ENCODE measurements at places on chromosomes 13 and 19.

GRCh38 chr19:28933039-28933438, 279.9 kb downstream of the UQCRFS1 start:
- no peak for DNase-seq

DNA sequence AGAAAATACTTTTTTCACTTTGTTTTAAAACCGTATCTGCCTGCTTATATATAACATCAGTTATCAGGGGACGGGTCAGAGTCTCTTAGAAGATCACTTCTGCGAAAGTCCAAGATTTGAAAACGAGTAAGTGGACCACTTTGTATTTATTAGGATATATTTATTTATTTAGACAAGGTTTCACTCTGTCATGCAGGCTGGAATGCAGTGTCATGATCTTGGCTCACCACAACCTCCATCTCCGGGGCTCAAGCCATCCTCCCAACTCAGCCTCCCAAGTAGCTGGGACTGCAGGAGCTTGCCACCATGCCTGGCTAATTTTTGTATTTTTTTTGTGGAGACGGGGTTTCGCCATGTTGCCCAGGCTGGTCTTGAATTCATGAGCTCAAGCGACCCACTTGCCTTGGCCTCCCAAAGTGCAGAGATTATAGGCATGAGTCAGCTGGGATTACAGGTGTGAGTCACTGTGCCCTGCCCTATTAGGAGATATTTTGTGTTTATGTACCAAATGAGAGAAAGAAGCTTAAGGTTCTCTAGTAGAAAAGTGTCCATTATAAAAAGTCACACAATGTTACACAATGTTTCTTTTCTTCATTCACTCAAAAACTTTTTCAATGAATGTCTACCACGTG, 39.5 kb downstream of the RASL11A start:
- DNase-seq, result no peak

DNA sequence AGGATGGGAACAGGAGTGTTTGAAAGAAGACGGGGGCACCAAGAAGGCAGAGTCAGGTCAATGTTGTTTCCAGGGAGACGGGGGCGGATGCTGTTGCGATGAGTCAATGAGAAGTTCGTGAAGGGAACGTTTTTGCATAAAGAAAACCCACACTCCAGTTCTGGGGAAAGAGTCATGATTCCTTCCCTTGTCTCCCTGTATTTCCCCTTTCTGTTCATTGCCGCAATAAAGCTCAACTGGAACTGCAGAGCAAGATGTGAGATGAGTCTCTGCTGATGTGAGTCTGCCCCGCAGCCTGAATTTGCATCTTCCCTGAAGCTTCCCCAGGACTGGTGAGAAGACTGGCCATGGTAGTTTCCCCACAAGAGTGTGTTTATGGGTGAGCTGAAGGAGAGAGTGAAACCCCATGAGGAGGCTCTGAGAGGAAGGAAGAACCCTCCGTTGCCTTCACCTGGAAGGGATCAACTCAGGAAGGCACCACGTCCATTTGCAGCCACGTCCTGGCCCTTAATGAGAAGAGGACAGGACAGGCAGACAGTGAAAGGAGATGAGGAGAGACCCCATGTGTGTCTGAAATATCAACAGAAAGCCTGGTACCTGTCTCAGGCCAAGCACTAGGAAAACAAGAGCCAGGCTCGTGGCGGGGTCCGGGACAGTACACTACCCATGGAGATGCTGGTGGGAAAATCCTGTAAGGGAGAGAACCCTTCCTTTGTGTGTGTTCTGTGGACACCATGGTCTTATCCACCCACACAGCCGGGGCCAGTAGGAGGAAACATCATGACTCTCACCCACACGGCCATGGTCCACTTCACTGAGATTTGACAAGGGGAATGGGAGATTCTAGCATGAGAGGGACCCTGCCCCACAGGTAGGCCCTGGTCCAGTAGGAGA, 13.7 kb downstream of the LILRA1 start:
- DNase-seq, result no peak

GRCh38 chr19:4991996-4992698, 23.2 kb downstream of the KDM4B start:
- DNase-seq, result no peak

DNA sequence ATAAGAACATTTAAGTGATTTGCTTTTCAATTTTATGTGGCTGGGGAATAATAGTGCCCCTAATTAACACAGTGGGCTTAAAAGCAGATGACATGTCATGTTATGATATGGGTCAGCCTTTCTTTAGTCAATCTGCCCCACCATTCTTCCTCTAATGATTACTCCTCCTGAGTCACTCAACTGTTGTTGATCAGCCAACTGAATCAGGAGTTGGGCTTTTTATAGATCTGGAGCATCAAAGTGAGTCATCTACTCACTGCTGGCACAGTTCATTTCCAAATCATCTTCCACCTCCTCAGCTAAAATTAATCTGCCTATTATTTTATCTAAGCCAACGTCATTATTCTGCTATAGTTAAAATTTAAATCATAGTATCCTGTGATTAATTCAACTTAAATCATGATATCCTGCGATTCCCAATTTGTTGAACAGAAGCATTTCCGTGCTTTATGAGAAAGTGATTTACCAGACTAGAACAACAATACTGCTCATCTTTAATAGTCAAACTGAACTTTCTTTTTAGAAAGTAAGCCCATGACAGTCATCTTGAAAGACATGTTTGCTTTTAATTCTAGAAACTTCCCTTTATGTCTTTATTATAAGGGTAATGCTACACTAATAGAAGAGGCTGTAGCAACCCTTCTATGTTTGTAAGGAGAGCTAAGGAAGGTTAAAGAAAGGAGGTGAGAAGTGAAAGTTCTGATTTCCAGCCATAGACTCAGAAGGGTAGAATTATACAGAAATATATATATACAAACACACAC, 551.4 kb downstream of the TBC1D4 start:
- DNase-seq, result no peak

DNA sequence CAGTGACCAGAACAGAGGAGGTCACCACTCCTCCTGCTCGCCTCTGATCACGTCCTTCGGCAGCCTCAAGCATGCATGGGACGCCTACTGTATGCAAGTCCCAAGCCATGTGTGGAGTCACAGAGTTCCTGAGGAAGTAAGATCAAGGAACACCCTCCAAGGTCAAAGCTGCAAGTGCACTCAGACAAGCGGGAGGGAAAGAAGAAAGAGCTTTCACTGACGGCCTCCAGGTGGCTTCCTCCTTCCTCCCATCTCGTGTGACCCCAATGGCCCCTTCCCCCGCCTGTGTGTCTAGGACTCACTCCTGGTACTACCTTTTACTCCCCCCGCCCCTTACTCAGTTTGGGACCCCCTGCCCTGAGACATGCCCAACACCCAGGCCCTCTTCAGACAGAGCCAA, 6.1 kb downstream of the HAUS8 start:
- DNase-seq, result peak; percentile 26

GRCh38 chr13:49649244-49649962, 21.1 kb downstream of the ARL11 start:
- no peak for DNase-seq

DNA sequence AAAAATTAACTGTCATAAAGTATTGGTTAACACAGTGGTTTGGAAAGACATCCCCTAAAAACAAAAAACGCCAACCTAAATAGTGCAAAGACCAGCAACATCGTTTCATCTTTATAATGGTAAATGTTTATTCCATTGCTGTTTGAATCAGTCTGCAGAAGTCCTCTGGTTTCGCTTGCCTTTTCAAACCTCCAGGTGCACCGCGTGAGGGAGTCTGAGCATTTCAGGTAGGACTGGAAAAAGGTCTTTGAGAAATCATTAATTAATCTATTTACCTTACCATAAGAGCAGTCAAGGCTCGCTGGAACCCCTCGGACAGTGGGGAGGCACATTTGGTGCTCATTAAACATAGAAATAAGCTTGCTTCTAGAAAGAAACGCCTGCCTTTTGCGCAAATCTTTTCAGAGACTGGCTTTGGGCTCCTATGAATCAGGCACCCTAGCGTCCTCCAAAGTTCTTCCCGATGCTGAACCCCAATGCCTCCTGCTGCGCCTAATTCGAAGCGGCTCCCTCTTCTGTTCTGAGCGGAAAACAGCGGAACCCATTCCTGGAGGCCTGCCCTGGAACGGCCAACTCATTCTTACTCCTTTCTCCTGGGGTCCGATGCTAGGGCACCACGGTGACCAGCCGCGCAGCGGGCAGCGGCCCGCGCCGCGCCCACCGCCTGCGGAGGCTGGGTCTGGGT, 951 bp upstream of the MTUS2 start:
- peak; percentile 39 for DNase-seq

DNA sequence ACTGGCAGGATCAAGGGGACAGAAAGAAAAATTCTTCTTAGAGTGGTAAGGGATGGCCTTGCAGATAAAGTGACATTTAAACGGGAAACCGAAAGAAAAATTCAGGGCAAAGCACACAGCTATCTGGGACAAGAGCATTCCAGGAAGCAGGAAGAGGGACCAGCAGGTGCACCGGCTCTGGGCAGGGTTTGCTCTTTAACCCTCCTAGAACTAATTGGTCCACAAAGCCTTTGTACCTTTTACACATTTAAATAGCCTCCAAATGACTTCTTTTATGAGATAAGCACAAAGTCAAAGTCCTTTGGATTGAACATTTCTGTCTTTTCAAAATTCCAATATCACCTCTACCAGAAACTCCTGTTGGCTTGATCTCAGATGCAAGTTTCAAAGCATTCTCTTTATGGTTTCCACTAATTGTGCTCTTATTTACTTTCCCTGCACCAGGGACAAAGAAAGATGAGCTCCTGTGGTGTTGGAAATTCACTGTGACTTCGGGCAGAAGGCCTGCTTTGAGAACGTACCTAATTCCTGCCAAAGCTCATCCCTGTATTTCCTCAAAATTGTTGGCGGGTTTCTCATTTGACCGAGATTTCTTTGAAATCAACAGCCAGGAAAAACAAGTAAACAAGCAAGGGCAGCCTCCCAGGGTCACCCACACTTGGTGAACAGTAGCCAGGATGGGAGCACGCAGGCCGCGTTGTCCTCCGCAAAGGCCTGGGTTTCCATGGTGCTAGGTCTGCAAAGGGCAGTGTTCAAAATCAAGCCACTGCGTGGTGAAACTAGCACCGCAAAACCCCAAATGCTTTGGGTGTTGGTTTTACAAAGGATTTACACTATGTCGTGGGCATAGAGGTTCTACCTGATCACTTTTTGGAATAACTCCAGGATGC, 98.6 kb downstream of the IRS2 start:
- no peak for DNase-seq

GRCh38 chr13:111345682-111346081, 25.2 kb downstream of the TEX29 start:
- DNase-seq, result no peak

- no peak for DNase-seq
These were observed 358.5 kb upstream of the PCDH9 start for GRCh38 chr13:67588607-67589006.

DNA sequence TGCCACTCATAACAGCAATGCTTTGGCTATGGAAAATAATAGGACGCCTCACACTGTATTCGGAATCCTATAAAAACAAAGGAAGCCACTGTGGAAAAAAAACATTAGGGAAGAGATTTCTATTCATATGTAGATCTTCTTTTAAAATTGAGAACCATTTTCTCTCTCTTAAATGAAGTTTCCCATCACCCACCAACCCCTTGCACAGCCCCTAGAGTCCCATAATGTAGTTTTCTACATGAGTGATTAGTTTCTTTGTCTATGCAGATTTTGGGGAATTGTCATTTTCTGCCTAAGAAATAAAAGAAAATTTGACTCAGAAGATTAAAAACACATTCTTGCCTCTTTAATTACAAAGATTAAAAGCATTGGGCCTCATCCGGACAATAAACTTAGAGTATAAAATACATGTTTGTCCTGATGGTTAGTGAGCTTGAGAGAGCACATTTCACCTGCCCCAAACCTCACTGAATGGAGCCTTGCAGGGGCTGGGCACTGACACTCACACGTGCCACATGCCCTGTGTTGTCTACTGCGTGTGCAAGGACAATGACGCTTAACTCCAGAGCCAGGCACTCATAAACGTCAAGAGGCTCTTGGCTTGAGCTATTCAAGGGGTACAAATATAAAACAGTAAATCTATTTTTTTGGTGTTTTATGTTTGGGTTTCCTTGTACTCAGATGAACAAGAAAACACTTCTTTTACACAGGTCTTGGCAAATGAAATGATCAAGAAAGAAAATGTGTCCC, 40.0 kb upstream of the KL start:
- DNase-seq, result no peak

GRCh38 chr13:77715233-77715891, 17.9 kb downstream of the SLAIN1 start:
- no peak for DNase-seq

DNA sequence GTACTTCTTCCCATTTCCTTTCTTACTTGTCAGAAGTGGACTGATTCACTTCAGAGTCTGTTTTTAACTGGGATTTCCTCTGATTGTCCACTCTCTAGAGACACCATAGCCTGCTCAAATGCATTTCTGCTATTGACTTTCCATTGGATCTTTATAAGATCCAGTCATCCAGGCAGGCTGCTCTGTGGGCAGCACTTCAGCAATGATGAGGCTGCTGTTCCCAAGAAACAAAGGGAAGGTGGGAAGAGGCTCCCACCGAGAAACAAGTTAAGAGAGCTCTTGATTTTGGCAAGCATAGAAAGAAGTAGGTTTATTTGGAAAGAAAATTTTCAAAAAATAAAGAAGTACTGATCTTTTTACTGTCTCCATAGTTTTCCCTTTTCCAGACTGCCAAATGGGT, 125.8 kb upstream of the STARD13 start:
- DNase-seq, result no peak

GRCh38 chr19:51568456-51568855, 2.6 kb upstream of the ZNF175 start:
- no peak for DNase-seq

GRCh38 chr13:31896427-31896826, 135.1 kb upstream of the FRY start:
- peak; percentile 90 for DNase-seq

- DNase-seq, result peak; percentile 9
These were observed 583.0 kb upstream of the ATXN8OS start for GRCh38 chr13:69524459-69525150.

DNA sequence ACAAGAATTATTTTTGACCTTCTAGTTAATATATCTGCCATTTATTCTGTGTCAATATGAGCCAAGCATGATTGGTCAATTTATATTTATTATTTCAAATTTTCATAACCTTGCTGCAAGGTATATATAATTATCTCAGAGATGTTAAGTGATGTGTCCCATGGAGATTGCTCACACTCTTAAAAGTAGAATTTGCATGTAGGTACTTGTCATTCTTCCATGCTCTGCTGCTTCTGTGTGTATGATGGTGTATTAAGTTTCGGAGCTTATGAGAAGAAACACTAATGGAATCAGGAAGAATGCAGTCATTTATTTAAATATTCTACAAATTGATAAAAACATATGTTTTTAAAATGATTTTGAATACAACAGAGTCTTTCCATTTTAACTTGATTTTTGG, 586.8 kb upstream of the MIR17HG start:
- DNase-seq, result no peak

GRCh38 chr19:48493718-48494401, 17.8 kb downstream of the LMTK3 start:
- DNase-seq, result no peak

- peak; percentile 4 for DNase-seq
These were observed 84.0 kb downstream of the LACC1 start for GRCh38 chr13:43963726-43964125.

GRCh38 chr19:43575955-43576878, 616 bp downstream of the PINLYP start:
- no peak for DNase-seq
